ENCODE measurements at places on chromosomes 1 and 21. TPM values are rescaled to one million over a fixed set of nuclear protein-coding genes. Genes with fewer than 3 reads are reported as not detected.
A peak's percentile ranks its signal among the peaks of the same experiment; 100 is the strongest.

CLEC20A gene
- not detected for polyA plus RNA-seq

C1orf116 gene
- 0.28 TPM for polyA plus RNA-seq

RAB3B gene
- polyA plus RNA-seq: 0.14 TPM

CCDC28B gene
- polyA plus RNA-seq: 19.0 TPM

EFNA3 gene
- 0.61 TPM for polyA plus RNA-seq

RNPC3 gene
- 8.6 TPM for polyA plus RNA-seq

CCDC181 gene
- 0.42 TPM for polyA plus RNA-seq

PTCH2 gene
- polyA plus RNA-seq: 0.19 TPM

OR2W3 gene
- polyA plus RNA-seq: not detected

PTP4A2 gene
- 74.4 TPM for polyA plus RNA-seq

CYP4X1 gene
- polyA plus RNA-seq: 2.2 TPM

RBP7 gene
- 43.8 TPM for polyA plus RNA-seq

PKLR gene
- polyA plus RNA-seq: not detected

SELE gene
- polyA plus RNA-seq: 3.3 TPM

OR2L5 gene
- polyA plus RNA-seq: not detected

- no peaks in the 10 kb centered on the region for H3K27me3 ChIP-seq
- no peaks in the 10 kb centered on the region for H3K36me3 ChIP-seq
- H3K4me3 ChIP-seq: no peak overlapping the region
- H3K4me1 ChIP-seq: peaks cover 2% of the 10 kb centered on the region
- DNase-seq: no peak
Observed at GRCh38 chr1:220726634-220727033, 21.5 kb upstream of the MTARC2 start.

DNA sequence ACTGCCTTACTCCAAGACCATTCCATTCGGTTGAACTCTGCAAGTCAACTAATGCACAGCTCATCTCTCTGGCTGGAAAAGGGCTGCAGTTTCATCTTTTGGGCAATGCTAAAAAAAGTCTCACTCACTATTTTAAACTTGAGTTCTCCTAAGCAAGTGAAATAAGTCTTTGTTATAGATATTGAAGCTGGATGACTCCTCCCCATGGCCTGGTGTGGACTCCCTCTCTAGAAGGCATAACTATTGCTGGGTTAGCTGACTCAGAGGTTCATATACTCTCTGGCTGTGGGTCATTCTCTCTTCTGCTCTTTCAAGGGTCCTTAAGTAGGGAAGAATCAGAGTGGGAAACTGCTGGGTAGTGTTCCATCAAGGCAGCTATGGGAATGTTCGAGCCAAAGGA lies 88.0 kb downstream of the XCL2 start:
- DNase-seq: no peak
- no peaks in the 10 kb centered on the region for H3K27me3 ChIP-seq
- H3K4me3 ChIP-seq: no peak overlapping the region
- no peaks in the 10 kb centered on the region for H3K36me3 ChIP-seq
- H3K4me1 ChIP-seq: no peaks in the 10 kb centered on the region

DNA sequence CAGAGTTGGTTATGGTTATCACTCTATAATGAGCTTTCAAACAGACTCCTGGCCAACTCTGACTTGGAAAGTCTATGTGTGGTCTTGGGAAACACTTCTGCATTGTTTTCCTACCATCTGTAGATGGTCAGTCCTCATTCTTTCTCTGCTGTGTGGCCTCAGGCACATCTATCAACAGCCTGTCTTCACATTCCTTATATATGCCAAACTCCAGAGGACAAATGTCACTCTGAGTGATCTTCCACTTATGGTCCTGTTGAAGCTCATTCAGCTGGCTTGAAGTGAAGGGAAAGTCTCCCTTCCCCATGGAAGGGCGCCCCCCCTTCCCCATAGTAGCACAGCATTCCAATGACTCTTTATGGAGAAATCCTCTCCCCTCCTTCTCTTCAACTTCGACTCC lies 58.7 kb downstream of the VANGL2 start:
- no peaks in the 10 kb centered on the region for H3K27me3 ChIP-seq
- no peak overlapping the region for H3K27ac ChIP-seq
- no peaks in the 10 kb centered on the region for H3K4me1 ChIP-seq
- H3K4me3 ChIP-seq: no peak overlapping the region
- no peak for DNase-seq
- H3K36me3 ChIP-seq: no peaks in the 10 kb centered on the region

DNA sequence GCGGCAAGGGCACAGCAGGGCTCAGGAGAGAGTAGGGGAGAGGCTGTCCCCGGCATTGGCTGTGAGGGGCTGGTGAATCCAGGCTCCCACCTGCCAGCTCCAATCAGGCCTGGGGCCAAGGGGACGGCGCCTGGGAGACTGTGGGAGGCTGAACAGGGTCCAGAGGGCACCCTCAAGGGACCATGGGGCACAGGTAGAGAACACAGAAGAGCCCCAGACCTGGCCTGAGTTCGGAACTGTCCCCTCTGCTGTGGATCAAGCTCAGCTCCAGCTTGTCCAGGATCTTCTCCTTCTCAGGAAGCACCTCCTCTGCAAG lies 67.0 kb downstream of the KCNAB2 start:
- no peak for DNase-seq
- no peaks in the 10 kb centered on the region for H3K36me3 ChIP-seq
- H3K4me3 ChIP-seq: no peak overlapping the region
- H3K27me3 ChIP-seq: peaks cover 21% of the 10 kb centered on the region
- no peak overlapping the region for H3K27ac ChIP-seq
- H3K4me1 ChIP-seq: no peaks in the 10 kb centered on the region

DNA sequence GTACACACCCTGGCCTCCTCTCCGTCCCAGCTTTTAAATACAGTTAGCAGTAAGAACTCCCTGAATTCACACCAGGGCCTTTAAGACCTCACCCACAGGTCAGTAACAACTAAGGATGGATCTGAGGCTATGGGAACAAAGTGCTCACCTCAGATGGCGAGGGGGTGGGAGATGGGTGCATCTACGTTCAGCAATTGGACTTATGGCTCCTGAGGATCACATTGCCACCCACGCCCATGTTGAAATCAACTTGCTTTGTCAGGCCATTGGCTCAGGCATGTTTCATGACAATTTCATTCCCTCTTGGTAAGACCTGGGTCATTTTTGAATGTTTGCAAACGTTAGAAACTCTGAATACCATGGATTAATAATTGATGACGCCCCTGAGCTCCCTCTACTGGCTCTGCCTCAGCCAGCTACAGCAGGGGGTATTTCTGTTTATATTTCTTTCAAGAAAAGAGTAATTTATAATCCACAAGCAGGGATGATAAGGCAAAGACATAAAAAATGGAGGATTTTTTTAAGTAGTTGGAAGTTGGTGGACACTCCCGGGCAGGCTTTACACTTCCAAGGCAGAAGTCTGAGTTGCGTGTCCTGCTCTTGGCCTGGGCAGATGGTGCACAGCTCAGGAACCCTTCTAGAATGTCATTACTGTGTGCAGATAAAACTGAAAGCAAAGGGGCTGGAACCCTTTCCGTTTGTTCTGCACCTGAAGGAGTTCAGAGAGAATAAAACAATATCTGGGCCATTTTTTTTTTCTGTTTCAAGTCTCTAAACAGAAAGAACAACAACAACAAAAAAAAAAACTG lies 13.7 kb upstream of the LBR start:
- H3K36me3 ChIP-seq: no peaks in the 10 kb centered on the region
- DNase-seq: no peak
- H3K4me3 ChIP-seq: no peak overlapping the region
- H3K27ac ChIP-seq: no peak overlapping the region

GRCh38 chr1:188988589-188988988 lies 1489.1 kb downstream of the BRINP3 start:
- no peaks in the 10 kb centered on the region for H3K27me3 ChIP-seq
- no peak overlapping the region for H3K4me3 ChIP-seq
- DNase-seq: no peak
- H3K4me1 ChIP-seq: no peaks in the 10 kb centered on the region
- no peaks in the 10 kb centered on the region for H3K36me3 ChIP-seq
- no peak overlapping the region for H3K27ac ChIP-seq

DNA sequence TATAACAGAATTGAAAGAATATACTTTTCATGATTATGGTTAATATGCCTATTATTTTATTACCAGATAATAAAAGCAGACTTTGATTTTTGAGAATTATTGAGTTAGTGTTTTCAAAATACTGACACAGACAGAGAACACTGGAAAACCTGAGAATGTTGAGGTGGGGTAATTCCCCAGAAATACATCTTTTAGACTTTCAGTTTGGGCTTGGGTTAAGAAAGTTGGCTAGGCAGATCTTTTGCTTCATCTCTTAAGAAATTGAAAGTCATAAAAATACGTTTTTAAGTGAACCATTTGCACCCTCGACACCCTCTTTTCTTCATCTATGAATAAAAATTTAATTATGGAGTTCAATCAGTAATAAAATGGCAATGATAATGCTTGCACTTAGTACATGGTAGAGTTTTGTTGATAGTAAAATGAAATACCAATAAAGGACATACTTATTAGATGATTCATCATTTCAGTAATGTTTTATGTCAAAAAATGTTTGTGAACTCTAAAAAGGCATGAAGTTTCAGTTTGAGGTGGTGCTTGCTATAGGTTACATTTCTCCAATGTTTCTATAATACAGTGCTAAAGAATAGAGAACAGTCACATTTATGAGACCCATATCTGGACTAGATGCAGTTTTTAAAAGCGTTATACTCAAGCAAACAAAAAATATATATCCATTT lies 1.9 kb upstream of the SAMSN1 start:
- no peaks in the 10 kb centered on the region for H3K36me3 ChIP-seq
- H3K4me3 ChIP-seq: no peak overlapping the region
- no peaks in the 10 kb centered on the region for H3K27me3 ChIP-seq
- no peak for DNase-seq
- no peak overlapping the region for H3K27ac ChIP-seq
- no peaks in the 10 kb centered on the region for H3K4me1 ChIP-seq

- H3K27ac ChIP-seq: no peak overlapping the region
- H3K4me1 ChIP-seq: peaks cover 11% of the 10 kb centered on the region
- no peak overlapping the region for H3K4me3 ChIP-seq
- no peaks in the 10 kb centered on the region for H3K27me3 ChIP-seq
- peak; percentile 56 for DNase-seq
Observed at GRCh38 chr1:164515231-164515630, 43.8 kb upstream of the PBX1 start.

- DNase-seq: no peak
- peaks cover 46% of the 10 kb centered on the region for H3K4me1 ChIP-seq
- H3K27me3 ChIP-seq: no peaks in the 10 kb centered on the region
Observed at GRCh38 chr1:1402072-1402900, 3.2 kb upstream of the CCNL2 start.

DNA sequence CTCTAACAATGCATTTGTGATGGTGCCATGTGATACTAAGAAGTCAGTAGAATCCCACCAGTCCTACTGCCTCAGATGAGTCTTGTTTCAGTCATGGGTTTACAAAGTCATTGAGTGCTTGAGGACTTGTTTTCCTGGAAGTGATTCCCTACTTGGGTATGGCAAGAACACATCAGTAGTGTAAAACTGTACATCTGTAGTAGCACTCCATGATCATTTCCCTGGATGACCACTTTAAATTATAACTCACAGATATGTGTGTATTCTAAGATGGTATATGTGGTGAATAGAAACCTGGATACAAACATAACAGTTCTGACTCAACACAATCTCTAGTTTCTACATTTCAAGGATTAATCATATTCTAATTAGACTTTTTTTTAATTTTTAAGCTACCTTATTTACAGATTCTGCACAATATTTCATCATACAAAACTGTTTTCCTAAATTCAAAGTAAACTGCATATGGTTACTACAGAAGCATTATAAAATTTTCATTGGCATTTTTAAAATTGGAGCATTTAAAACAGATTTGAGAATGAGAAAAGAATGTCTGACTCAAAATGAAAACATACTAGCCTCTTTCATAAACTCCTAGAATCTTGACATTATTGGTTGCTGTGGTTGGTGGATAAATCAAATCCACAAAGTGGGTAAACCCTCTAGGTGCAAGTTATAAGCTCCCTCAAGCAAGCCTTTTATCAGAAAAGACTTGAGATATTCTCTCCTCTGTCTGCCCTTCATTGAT lies 6.8 kb upstream of the PSMG1 start:
- no peaks in the 10 kb centered on the region for H3K4me1 ChIP-seq
- H3K36me3 ChIP-seq: no peaks in the 10 kb centered on the region
- H3K27ac ChIP-seq: no peak overlapping the region

DNA sequence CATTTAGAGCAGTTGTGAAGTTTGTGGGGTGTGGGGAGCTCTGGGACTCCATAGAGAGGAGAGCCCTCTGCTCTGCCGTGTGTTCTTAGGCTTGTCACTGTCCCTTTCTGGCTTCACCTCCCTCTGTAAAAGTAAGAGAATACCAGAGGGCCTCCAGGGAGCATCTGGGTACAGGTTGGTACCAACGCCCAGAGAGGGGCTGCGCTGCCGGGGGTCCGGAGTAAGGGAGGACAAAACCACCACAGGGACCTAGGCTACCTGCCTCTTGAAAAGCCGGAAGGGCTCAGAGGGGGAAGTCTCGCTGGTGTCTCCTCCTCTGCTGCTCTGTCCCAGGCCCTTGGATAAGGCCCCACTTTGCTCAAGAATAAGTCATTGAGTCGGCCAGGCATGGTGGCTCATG lies 3.1 kb upstream of the TINAGL1 start:
- no peak overlapping the region for H3K4me3 ChIP-seq
- H3K4me1 ChIP-seq: peaks cover 38% of the 10 kb centered on the region
- H3K36me3 ChIP-seq: no peaks in the 10 kb centered on the region
- DNase-seq: no peak
- peak overlapping the region; percentile 94 for H3K27ac ChIP-seq

GRCh38 chr1:39196244-39197215 lies 8.0 kb upstream of the MACF1 start:
- H3K4me1 ChIP-seq: peaks cover 61% of the 10 kb centered on the region
- no peaks in the 10 kb centered on the region for H3K36me3 ChIP-seq
- no peak for DNase-seq
- H3K27me3 ChIP-seq: no peaks in the 10 kb centered on the region

DNA sequence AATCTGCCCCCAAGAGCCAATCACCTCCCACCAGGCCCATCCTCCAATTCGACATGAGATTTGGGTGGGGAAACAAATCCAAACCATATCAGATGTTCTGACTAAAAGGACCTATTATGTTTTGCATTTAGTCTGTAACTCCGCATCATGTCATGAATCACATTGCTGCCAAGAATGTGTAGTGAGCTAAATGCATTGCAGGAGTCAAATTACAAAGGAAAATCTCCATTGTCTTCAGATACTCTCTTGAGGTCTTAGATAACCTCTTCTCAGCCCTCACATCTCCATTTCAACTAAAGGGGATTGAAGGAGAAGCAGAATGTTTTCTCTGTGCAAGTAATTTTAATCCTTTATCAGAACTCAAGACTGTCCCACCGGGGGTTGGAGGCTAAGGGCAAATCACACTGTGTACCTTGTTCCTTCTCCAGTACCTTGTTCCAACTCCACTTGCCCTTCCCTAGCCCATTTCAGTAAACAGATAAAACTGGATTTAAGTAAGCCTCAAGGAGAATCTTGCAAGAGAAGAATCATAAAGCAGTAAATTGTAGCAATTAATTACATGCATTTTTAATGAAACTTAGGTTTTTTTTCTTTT lies 34.1 kb downstream of the EXTL2 start:
- H3K4me1 ChIP-seq: no peaks in the 10 kb centered on the region
- no peaks in the 10 kb centered on the region for H3K27me3 ChIP-seq
- H3K4me3 ChIP-seq: no peak overlapping the region

GRCh38 chr1:225880636-225881035 lies 1.5 kb downstream of the TMEM63A start:
- H3K4me1 ChIP-seq: peaks cover 62% of the 10 kb centered on the region
- peaks cover 8% of the 10 kb centered on the region for H3K36me3 ChIP-seq
- H3K27ac ChIP-seq: peak overlapping the region; percentile 89
- H3K4me3 ChIP-seq: no peak overlapping the region
- no peak for DNase-seq
- H3K27me3 ChIP-seq: no peaks in the 10 kb centered on the region

GRCh38 chr1:111729946-111730681 lies 9.1 kb downstream of the INKA2 start:
- DNase-seq: no peak
- peak overlapping the region; percentile 89 for H3K27ac ChIP-seq
- H3K4me1 ChIP-seq: peaks cover 65% of the 10 kb centered on the region

All from heart left ventricle (tissue), 16 donors.